ENCODE measurements at places on chromosomes 3 and 15.

DNA sequence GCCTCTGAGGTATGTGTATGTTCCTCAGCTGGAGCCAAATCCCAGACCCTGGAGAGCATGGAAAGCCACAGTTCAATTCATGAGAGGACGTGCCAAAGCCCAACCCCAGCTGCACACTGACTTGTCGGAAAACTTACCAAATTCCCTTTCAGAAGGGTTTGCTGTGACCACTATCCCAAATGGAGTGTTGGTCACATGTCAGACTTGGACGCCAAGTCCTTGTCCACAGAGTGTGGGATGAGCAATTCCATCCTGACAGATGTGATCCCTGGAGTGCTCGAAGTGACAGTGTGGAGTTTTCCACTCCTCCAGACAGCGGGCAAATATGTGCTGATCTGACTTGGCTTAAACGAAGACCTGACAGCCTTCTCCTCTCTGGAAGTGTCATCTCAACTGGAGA, 71.2 kb downstream of the RORA start:
- H3K4me3 ChIP-seq, result no peak overlapping the region
- no peak overlapping the region for H3K27ac ChIP-seq
- no peaks in the 10 kb centered on the region for H3K4me1 ChIP-seq
- DNase-seq, result no peak

DNA sequence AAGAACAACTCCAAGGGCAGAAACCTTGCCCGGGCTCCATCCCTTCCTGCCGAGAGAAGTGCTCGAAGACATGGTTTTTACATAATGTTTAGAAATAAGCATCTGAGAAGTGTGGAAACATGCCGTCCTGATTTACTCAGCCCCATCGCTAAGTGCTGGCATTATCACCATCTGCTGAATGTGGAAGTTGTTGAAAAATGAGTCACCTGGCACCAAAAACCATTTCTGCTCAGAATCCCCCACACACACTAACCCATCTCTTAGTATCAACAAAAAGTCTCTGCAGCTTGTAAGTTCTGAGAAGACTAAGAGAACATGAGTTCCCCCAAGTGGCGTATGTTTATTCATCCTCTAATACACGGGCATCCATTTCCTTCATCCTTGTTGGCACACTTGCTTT, 51.0 kb upstream of the ARL8B start:
- no peaks in the 10 kb centered on the region for H3K36me3 ChIP-seq
- DNase-seq, result no peak
- no peak overlapping the region for H3K4me3 ChIP-seq
- H3K27ac ChIP-seq, result no peak overlapping the region

GRCh38 chr3:114839476-114839875, 307.6 kb downstream of the ZBTB20 start:
- DNase-seq, result no peak
- no peak overlapping the region for H3K27ac ChIP-seq
- H3K4me3 ChIP-seq, result no peak overlapping the region
- H3K4me1 ChIP-seq, result no peaks in the 10 kb centered on the region
- no peaks in the 10 kb centered on the region for H3K27me3 ChIP-seq

DNA sequence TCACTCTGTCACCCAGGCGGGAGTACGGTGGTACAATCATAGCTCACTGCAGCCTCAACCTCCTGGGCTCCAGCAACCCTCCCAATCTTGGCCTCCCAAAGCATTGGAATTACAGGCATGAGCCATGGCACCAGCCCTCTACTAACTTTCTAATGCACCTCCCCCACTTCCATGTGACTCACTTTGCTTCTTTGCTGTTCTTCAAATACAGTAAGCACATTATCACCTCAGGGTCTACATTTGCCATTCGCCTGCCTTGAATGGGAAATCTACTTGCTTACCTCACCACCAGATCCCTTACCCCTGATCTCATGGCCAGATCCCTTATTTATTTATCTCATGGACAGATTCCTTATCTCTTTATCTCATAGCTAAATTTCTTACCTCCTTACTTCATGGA, 235.3 kb downstream of the KCNMB2 start:
- no peaks in the 10 kb centered on the region for H3K4me1 ChIP-seq
- no peaks in the 10 kb centered on the region for H3K27me3 ChIP-seq
- H3K27ac ChIP-seq, result no peak overlapping the region
- no peaks in the 10 kb centered on the region for H3K36me3 ChIP-seq
- no peak overlapping the region for H3K4me3 ChIP-seq
- no peak for DNase-seq

DNA sequence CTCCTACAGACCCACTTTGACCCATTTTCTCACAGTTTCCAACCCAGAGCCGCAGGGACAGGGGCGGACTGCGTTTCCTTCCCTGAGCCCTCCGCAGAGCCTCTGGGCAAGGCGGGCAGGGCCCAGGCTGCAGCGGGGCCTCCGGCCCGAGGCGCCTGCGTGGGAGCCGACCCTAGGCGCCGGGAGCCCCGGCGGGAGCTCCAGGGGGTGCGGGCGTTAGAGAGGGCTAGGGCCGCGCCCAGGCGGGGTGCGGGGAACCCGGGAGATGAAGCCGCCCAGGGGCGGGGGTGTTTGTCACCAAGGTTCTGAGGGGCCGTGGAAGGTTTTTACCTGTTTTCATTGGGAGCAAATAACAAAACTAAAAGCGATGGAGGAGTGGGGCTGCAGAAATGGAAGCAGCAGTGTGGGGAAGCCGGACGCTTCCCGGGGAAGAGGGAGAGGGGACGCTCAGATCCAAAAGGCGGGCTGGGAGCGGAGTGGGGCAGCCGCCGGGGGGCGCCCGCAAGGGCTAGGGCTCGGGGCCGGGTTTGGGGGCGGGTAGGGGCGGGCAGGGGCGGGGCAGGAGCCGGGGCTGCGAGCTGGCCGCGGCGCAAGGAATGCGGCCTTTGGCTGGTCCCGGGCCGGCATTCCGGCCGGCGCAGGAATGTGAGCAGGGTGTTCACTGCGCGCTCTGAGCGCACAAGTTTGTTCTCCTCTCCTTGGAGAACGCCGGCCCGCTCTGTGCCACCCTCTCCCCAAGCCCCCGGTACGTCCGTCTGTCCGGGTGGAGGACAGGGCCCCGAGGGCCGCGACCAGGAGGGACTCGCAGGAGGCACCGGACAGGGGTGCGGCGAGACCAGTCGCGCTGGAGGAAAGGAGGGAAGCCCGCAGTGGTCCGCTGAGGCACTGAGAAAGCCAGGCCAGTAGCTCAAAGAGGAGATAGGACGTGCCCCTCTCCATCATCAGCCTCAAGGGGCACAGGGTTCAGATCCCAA, 61.1 kb downstream of the AMOTL2 start:
- H3K27me3 ChIP-seq, result no peaks in the 10 kb centered on the region
- H3K4me3 ChIP-seq, result no peak overlapping the region
- H3K27ac ChIP-seq, result no peak overlapping the region
- no peaks in the 10 kb centered on the region for H3K36me3 ChIP-seq
- H3K4me1 ChIP-seq, result peaks cover 2% of the 10 kb centered on the region
- DNase-seq, result no peak
